ENCODE measurements at places on chromosomes 16 and 17.

DNA sequence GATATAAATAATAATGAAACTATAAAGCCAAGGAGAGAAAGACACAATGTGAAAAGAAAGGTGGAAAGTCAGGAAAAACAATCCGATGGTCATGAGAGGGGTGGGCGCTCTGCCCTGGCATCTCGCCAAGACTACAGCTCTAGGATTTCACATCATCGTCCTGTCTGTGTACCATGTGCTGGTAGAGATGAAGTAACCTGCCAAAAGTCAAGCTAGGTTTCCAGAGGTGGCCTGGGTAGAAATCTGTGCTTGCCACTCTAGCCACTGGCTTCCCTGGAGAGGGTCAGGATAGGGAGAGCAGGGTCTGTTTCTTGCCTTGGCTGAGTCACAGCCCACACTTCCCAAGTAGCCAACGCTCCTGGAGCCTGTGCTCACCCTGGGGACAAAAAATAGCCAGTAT, 31.0 kb upstream of the TRAP1 start:
- DNase-seq = no peak

DNA sequence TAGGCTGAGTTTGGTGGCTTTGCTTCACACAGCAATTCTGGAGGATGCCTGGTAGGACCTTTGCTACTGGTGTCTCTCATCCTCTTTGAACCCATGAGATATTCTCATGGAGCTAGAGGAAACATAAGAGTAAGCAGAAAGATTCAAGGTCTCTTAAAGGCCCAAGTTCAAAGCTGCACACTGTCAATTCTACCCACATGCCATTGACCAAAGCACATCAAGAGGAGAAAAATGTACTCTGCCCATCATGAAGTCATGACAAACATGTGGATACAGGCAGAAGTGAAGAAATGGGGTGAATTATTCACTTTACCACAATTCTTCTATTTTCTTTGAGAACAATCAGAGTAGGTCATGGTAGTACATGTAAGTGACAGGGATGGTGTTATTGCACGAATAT, 13.1 kb downstream of the SKA2 start:
- no peak for DNase-seq

DNA sequence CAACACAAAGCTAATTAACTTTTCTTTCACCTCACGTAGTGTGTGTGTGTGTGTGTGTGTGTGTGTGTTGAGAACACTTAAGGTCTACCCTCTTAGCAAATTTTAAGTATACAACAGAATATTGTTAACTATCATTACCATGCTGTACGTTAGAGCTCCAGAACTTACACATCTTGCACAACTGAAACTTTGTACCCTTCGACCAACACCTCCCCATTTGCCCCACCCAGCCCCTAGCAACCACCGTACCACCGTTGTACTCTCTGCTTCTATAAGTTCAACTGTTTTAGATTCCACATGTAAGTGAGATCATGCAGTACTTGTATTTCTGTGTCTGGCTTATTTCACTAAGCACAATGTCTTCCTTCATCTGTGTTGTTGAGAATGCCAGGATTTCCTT, 28.1 kb upstream of the MLYCD start:
- DNase-seq = no peak

GRCh38 chr16:88744577-88745521, 38.5 kb downstream of the CTU2 start:
- no peak for DNase-seq

GRCh38 chr17:18327093-18327492, 12.0 kb downstream of the SMCR8 start:
- DNase-seq = no peak

GRCh38 chr17:80742581-80743180, 198.0 kb downstream of the RPTOR start:
- DNase-seq = no peak

GRCh38 chr17:32795339-32795979, 81.5 kb downstream of the MYO1D start:
- no peak for DNase-seq

DNA sequence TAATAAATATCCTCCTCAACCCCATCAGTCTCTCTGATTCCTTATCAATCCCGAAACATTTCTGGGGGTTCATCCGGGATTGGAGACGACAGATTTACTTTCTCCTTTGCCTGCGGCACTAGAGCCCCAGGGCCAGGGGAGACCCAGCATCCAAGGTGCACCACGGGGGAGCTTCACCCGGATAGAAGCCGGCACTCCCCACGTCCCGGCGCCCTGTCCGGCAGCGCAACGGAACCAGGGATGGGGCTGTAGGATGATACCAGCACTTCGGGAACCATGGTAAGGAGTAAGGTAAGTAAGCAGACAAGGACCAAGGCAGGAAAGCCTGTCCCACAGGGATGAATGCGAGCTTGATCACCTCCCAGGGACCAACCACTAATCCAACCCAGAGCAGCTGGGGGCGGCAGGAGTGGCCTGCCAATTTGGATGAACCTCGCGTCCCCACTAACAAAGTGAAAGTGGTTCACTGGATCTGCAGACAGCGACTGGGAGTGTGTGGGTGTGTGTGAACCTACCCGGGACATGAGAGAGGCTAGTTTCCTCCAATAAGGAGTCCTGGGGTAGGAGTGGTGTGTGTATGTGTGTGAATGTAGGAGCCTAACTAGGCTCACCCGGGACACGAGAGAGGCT, 11.9 kb downstream of the POLR3K start:
- DNase-seq = no peak

DNA sequence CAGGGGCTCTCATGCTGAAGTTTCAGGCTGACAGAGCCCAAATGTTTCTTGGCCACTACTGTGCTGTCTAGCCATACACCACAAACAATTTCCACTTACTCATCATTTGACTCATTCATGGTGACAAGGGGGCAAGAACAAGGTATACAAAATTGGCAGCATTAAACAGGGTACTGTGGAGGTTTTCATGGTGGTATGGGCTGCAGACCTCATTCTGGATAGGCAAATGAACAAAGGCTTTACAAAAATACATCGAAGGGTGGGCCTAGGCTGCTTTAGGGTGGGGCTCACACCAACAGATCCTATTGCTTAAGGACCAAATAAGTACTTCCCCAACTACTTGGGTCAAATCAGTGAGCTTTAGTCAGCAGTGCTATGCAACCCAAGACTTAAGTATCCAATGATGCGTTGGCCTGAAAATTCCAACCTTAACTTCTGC, 53.0 kb downstream of the N4BP1 start:
- DNase-seq = no peak

GRCh38 chr17:67635681-67636080, 82.1 kb upstream of the NOL11 start:
- no peak for DNase-seq

DNA sequence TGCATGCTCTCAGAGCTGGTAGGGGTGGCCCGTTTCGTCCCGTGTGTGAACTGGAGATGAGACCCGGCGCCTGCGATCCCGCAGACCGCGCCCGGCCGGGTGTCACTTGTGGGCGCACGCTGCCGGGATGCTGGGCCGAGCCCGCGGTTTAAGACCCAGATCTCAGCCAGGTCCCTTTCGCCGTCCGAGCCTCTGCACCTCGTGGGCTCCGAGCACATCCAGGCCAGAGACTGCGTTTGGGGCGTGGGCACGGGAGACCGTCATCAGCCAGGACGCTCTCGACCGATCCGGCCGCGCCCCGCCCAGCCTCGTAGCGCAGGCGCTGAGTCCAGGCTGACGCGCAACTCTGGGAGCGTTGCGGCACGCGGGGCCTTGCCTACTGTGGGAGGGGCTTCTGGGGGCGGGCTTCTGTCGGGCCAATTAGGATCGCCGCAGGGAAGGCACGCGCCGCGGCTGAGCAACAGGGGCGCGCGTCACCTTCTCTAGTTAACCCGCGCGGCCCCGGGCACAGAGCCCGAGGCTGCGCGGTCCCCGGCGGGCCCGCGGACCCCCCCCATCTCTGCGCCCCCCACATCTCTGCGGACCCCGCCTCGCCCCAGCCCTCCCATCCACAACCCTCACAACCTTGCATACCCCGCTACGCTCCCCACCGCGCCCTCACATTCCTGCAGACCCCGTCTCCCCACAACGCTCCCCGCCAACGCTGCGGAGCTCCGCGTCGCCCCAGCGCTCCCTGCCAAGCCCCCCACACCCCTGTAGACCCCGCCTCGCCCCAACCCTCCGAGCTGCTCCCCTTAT, 687 bp upstream of the CEMP1 start:
- peak; percentile 98 for DNase-seq

GRCh38 chr16:2963723-2964474, at the start of gene KREMEN2:
Gene KREMEN2, plus strand, starts transcription at chr16:2964275. Its CDS starts 246 bp downstream, at chr16:2964521.
- DNase-seq = no peak

GRCh38 chr17:74356646-74357465, 4.8 kb downstream of the BTBD17 start:
- no peak for DNase-seq

GRCh38 chr17:78488867-78489634, 88.1 kb downstream of the DNAH17 start:
- DNase-seq = no peak

GRCh38 chr17:71801301-71801700, 319.5 kb upstream of the SOX9 start:
- no peak for DNase-seq

DNA sequence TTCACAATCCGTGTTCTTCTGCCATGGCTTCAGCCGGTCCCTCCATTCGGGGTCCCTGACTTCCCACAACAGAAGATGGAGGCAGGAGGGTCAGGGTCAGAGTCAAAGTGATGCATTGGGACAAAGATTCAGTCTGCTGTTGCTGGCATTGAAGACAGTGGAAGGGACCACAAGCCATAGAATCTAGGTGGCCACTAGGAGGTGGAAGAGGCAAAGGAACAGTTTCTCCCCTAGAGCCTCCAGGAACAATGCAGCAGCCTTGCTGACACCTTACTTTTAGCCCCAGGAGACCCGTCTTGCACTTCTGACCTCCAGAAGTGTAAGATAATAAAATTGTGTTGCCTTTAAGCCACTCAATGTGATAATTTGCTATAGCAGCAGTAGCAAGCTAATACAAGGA, 55.9 kb downstream of the MFSD11 start:
- DNase-seq = no peak

GRCh38 chr17:65219124-65219523, 82.0 kb downstream of the RGS9 start:
- no peak for DNase-seq

GRCh38 chr16:68363658-68364521, 53.1 kb downstream of the PRMT7 start:
- no peak for DNase-seq

GRCh38 chr17:17994271-17995069, 21.8 kb downstream of the DRC3 start:
- no peak for DNase-seq

DNA sequence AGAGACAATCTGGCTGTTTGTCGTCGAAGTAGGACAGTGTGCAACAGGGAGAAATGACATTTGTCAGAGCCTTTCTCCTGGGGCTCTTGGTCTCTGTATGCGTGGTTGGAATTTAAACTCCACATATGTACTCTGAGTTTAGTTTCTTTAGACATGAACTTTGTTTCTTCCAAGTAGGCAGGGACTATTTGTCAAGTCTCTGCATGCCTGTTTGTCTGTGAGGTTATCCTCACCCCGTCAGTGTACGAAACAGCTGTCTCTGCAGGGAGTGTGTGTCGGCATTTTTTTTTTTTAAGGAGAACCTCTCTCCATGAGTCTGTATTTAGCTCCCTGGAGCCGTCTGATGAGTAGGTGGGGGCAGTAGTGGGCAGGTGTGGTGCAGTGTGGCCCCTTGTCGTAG, 29.7 kb downstream of the NDEL1 start:
- DNase-seq = no peak

DNA sequence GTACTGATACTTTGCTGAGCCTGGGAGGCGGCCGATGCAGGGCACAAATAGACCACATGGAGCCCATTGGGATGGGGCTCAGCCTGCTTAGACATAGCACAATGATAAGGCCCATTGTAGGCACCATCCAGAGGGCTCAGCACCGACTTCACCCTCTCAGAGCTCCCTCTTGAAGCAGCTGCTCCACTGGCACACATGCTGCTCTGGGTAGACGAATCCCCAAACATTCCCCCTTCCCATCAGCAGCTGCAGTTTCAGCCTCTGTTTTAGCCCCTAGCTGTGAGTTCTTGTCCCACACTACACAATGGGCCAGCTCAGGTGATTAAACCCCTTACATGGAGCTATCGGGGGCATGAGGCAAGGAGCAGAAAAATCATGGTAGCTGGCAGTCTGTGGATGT, 174.1 kb downstream of the RGS9 start:
- DNase-seq = no peak

GRCh38 chr16:1485847-1486496, 2.8 kb downstream of the PTX4 start:
- DNase-seq = no peak

GRCh38 chr16:20803192-20803560, 3.1 kb downstream of the ERI2 start:
- DNase-seq = no peak

- no peak for DNase-seq
Observed at GRCh38 chr16:14095883-14096551, 24.9 kb downstream of the MRTFB start.

DNA sequence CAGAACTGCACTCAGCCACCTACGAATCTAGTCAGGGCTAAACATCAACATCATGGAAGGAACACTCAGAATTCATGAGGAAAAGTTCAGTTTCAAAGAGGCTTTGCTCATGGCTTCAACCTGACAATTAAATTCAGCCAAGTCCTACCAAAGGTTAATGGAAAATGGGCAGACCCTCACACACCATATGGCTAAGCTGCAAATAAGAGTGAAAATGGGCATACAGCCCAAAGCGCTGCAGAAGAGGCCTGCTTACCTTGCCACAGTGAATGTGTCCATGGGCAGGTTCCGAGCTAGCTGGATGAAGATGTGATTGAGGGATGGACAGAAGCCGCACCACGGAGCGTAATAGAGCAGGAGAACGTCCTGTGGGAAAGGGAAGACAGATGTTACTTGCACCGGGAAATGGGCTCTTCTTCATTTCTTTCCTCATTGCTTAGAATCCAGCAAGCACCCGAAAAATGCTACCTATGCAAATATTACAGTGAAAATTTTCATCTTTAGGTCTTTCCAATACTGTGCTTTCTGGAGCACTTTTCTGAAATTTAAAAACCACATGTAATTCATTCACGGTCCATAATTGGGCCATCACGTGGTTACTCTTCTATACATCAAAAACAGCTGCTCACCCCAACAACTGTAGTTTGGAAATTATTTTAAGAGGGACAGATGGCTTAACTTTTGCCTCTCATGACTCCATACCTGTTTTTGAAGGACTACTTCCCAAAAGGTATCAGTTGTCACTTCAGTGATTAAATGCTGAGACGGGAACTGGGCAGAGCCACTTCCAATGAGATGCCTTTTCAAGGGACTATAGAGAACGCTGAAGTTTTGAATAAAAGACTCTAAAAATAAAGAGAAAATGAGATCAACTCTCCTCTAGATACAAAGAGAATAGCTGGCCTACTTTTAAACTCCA, 19.6 kb downstream of the SNN start:
- DNase-seq = no peak

- no peak for DNase-seq
Observed at GRCh38 chr16:9885467-9885866, 296.8 kb downstream of the GRIN2A start.

GRCh38 chr16:9787717-9788116, 394.5 kb downstream of the GRIN2A start:
- DNase-seq = no peak

GRCh38 chr16:57914244-57915173, 56.4 kb downstream of the CNGB1 start:
- DNase-seq = no peak

All from activated CD4-positive, CD25-positive, alpha-beta regulatory T cell treated with anti-CD3 and anti-CD28 coated beads, Interleukin-2, amount 50 U/mL, for 72 hours (primary cell).